RCC 7860 (cell line): ENCODE measurements at places on chromosomes 16 and 17.

DNA sequence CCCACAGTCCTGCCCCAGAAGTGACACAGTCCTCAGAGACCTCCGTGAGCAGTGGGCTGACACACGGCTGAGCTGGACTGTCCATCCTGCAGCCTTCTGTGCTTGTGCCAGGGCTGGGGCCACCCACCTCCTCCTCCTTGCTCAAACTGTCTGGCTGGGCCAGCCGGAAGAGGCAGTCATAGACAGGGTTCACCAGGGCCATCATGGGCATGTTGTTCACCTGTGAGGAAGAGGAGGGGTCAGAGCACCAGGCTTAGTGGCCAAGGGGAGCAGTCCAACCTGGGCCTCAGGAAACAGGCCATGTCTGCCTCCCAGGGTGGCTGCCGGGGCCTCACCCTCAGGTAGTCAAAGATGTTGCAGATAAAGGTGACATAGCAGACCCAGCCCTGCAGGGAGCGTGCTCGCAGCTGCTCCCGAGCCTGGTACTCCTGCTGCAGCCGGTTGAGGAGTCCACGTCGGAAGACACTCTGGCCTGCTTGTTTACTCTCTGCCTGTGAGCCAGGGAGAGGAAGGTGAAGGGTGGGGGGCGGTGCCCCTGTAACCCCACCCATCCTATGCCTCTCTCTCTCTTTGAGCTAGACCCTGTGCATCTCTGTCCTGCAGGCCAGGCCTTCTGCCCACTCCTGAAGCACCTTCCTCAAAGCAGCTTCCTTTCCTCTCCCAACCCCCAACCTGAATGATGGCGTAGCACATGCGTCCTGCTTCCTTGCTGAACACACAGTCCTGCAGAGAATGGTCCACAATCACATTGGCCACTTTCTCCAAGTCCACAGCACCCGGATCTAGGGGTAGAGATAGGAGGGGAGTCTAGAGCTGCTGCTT, 3.4 kb downstream of the MIF4GD start:
- DNase-seq = no peak

- DNase-seq = peak; percentile 61
These were observed at the start of gene SLC2A4 for GRCh38 chr17:7281074-7281952. SLC2A4 (plus strand) TSS chr17:7281718; CDS start chr17:7281935, 217 bp downstream.

GRCh38 chr16:21233045-21233520, 416 bp upstream of the ANKS4B start:
- no peak for DNase-seq

- peak; percentile 46 for DNase-seq
These were observed at the start of gene MPP3 for GRCh38 chr17:43832976-43833829. MPP3 (minus strand) TSS chr17:43833146; CDS start chr17:43831906, 1,240 bp downstream.

DNA sequence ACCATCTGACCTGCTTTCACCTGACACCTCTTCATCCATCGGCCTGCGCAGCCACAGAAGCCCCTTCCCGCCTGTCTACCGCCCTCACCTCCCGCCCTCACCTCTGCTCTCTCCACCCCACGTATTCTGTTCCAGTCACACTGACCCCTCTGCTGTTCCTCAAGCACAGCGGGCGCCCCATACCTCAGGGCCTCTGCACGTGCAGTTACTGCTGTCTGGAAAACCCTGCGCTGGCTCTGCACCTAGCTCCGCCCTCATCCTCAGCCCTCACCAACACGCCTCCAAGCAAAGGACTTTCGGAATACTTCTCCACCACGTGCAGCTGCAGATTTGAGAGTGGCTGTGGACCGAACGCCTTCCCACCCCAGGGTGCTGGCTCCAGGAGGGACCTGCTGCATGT, 24.6 kb upstream of the PABPN1L start:
- DNase-seq = no peak

DNA sequence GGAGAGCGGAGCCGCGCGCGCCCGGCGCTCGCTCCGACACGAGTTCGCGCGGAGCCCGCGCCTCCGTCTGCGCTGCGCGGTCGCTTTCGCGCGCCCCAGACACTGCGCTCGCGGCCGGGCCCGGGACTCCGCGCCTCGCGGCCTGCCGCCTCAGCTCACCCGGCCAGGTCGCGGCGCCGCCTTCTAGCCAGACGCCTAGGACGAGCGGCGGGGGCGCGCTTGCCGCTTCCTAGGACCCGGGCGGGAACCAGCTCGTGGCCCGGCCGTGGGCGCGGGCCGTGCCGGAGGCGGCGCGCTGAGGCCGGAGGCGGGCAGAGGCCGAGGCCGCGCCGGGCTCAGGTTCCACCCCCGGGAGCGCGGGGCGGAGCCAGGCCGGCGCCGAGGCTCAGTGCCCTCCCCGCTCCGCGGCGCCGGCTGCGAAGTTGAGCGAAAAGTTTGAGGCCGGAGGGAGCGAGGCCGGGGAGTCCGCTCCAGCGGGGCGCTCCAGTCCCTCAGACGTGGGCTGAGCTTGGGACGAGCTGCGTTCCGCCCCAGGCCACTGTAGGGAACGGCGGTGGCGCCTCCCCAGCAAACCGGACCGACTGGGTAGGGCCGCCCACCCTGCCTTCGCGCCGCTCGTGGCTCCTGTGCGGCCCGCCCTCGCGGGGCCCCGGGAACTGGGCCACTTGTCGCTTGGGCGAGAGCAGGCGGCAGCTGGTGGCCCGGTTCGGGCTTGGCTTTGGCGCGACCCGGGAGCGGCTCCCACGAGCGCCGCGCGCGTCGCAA, at the start of gene SPHK1:
TSS of gene SPHK1 (plus strand) at position 388 of the 765 bp plus-strand sequence. CDS start 1,036 bp downstream, outside the sequence.
- peak; percentile 71 for DNase-seq

DNA sequence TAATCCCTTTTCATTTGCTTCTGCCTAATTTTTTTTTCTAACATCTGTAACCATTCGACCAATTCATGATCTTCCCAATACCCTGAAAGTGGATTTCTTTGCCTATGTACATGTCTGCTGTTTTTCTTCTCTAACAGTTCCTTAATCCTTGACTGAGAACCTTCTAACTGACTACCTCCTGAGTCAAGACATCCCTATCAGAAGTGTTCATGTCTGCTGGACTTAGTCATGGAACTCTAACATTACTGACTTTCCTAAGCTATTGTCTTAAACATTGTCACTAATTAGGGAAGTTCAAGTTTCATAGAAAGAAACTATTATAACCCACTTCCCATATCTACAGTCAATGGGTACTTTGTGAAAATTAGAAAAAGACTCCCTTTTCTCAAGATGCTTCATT, 52.4 kb upstream of the IRX5 start:
- DNase-seq = peak; percentile 10

DNA sequence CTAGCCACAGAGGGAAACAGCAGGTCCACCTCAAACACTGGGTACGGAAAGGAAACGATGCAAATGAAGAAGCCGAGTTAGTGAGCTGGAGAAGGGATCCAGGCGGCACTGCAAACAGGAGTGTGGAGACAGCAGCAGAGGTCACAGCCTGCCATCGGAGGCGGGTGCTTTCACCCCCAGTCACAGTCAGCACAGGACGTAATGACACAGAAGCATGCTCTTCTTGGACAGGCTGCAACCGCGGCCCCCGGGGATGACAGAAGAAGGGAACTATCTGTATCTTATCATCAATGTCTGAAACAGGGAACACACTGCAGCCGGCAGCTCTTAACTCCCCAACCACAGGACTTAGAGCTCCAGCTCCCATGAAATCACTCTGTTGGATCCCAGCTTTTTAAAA, 16.1 kb upstream of the SLC38A8 start:
- DNase-seq = no peak

DNA sequence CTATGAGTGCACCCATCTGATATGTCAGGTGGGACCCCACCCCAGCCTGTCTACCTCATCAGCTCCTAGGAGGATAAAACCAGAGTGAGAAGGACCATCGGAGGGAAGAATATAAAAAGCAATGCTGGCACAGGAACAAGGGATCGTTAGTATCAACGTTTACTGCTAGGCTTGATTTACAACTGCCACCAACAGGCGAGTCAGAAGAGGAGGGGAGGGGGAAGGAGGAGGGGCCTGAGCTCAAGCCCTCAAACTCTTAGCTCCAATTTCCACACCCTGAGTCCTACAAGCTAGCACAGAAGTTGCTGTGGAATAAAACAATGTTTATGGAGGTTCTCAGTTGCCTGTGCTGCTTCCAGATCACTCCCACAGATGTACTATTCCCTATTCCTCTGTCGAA, 234.5 kb downstream of the C16orf78 start:
- no peak for DNase-seq

DNA sequence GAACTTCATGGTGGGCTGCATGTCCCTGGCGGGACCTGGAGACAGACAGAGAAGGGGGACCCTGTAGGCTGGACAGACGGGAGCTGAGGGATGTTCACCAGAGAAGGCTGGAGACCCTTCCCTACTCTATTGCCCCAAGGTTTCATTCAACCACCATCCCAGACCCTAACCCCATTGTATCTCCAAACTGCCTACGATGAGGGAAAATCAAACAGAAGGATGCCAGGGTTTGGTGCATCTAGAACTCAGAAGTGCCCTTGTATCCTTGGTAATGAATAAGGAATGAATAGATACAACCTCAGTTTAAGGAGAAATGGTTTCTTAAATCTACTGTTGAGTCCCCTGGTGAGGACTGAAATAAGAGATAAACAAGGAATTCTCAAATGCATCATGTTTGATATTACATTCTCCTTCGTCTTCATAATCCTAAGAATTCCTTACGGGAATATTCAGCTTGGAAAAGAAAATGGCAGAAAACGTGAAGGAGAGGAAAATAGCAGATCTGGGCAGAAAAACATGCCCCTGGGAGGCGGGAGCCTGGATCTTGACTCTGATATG, 16.4 kb downstream of the TNS4 start:
- no peak for DNase-seq

- DNase-seq = no peak
These were observed 472.5 kb downstream of the WWOX start for GRCh38 chr16:78571898-78572358.

DNA sequence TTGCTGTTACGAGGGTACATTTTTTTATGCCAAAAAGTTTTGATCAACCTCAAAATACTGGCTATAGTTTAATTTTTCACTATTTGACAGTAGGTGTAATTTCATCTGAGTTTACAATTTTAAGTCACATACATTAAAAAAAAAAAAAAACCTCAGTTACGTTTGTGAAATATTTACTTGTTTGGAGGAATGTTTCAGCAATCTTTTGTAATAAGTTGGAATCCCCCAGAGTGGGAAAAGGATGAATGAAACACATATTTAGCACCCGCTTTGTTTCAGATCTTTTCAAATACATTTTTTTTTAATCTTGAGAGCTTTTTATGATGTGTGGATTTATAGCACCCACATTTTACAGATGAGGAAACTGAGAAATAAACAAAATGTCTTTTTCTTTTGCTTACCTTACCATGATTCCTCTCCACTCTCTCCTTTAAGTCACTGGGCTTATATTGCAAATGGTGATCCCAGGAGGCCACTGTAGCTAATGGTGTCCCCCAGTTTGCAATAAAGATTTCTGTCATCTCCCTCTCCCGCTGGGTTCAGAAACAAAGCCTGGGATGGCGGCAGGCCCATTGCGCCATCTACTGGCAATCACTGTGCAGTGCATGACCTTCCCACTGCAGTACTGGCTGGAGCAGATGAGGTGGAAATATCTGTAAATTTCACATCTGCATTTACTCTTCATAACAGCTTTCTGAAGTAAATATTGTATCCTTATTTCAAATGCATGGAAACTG, 27.7 kb downstream of the TBC1D3B start:
- DNase-seq = peak; percentile 27

GRCh38 chr17:48729335-48730239, 1.0 kb upstream of the HOXB13 start:
- no peak for DNase-seq

DNA sequence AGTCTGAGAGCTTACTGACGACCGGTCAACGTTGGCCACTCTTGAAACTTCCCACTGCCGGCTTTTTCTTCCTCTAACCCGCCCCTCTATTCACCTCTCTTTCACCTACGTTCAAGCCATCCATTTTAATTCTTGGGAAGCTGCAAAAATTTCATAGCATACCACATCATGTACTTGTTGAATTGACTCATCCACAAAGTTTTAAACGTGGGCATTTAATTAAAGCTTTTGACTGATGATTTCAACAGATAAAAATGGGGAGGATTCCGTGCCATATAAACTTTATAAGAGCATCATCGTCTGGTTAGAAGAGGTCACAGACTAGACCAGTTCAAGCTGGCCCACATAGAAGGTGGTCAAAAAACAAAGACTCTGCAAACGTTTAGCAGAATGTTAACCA, 22.5 kb downstream of the VPS53 start:
- DNase-seq = peak; percentile 86

- DNase-seq = peak; percentile 8
These were observed 214.2 kb downstream of the STX8 start for GRCh38 chr17:9361188-9361955.

GRCh38 chr16:57486858-57487834, 853 bp upstream of the DOK4 start:
- no peak for DNase-seq

DNA sequence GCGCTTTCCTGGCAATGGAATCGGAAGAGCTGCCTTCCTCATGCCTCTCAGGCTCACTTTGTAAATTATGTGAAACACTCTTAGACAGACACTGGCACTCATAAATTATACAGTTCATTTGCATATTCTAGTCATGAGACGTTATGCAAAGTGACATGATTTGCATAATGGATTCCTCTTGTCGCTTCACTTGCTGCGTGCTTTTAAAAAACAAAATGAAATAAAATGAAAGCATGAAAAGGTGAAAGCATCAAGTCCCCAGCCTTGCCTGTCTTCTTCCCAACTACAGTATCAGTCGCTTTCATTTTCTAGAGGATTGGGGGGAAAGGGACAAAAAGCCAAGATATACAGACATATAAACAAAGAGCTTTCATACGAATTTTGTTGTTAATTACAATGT, 252.8 kb upstream of the PMFBP1 start:
- DNase-seq = no peak

DNA sequence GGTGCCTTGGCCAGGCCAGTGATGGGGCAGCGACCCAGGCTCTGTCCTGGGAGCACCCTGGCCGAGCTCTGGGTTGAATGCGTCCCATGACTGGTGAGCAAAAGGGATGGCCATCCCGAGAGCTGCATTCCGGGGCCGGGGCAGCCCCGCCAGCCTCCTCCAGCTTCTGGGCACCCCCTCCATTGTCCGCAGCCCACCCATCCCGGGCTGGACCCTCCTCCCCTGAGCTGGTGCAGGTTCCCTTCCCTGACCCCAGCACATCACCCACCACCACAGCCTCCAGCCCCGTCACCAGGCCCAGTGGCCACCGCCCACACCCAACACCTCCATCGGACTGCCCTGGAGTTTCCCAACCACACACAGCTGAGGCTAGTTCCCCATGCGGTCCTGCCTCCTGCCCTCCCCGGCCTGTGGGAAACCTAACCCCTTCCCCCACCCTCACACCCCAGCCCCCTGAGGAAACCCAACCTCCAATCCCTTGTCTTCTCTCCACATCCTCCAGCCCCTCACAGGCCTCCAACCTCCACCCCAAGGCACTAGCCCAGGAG, 16.2 kb upstream of the PVALEF start:
- no peak for DNase-seq

GRCh38 chr17:29124135-29124924, 55.9 kb downstream of the MYO18A start:
- DNase-seq = peak; percentile 58

DNA sequence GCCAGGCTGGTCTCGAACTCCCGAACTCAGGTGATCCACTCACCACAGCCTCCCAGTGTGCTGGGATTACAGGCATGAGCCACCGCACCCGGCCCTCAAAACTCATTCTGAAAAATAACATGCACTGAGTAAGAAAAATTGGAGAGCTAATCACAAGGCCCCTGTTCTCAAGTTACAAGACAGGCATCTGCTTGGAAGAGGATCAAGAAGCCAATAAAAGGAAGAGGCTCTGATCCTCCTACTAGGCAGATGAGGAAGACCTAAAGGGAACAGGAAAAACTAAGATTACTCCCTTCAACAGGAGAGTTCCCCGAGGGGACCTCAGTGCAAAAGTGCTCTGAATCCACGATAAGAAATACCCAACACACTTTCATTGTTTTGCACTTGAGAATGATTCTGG, 18.4 kb downstream of the BLMH start:
- no peak for DNase-seq

GRCh38 chr16:50428116-50428515, 59.3 kb upstream of the BRD7 start:
- no peak for DNase-seq
